ENCODE measurements at places on chromosomes 13 and 19.

GRCh38 chr19:41915021-41915775, 13.1 kb downstream of the ERFL start:
- DNase-seq = peak; percentile 34

DNA sequence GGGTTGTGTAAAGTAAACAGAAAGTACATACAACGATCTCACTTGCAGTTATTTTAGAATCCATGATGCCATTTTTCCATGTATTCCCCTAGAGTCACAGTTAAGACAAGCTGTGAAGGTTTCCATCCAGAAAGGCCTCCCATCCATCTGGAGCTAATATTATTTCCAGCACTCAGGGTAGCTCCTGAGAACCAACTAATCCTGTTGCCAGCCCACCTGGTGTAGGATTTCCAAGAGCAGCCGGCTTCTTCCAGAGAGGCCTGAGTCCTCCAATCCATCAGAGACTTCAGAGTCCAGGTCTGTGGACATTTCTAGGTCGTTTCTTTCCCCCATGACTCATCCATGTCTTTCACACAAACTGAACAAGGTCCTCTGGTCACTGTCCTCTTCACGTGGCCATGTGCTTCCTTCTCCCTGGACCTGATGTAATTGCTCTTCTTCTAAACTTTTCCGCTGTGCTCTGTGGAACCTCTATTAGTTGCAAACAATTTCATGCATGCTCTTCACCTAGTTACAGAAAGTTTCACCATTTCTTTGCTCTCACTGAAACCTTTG, 270.3 kb upstream of the TMTC4 start:
- DNase-seq = no peak

DNA sequence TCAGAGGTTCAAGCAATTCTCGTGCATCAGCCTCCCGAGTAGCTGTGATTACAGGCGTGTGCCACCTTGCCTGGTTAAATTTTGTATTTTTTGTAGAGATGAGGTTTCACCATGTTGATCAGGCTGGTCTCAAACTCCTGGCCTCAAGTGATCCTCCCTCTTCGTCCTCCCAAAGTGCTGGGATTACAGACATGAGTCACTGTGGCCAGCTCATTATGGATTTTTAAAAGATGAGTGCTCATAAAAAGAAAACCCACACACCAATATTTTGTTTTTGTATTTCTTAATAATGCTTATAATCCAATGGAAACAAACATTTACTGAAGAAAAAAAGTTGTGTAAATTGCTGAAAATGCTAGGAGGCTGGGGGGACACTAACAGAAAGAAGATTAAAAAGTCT, 5.0 kb upstream of the MICU2 start:
- no peak for DNase-seq

DNA sequence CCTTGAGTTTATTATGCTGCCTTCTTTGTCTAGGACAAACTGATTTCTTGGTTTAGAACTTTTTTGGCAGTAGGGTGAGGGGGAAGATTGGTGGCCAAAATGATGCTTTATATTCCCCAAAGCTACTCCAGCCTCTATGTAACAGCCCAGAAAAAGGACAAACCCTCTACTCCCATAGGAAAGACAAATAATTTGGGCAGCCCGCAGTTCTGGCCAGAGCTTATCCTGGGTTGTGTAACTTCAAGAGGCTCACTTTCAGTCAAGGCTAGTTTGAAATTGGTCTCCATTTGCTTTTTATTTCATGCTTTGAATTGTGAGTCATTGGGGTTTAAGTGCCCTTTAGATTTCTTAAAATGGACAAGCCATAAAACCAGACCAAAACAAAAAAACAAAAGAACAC, 142.3 kb downstream of the OLFM4 start:
- DNase-seq = no peak

DNA sequence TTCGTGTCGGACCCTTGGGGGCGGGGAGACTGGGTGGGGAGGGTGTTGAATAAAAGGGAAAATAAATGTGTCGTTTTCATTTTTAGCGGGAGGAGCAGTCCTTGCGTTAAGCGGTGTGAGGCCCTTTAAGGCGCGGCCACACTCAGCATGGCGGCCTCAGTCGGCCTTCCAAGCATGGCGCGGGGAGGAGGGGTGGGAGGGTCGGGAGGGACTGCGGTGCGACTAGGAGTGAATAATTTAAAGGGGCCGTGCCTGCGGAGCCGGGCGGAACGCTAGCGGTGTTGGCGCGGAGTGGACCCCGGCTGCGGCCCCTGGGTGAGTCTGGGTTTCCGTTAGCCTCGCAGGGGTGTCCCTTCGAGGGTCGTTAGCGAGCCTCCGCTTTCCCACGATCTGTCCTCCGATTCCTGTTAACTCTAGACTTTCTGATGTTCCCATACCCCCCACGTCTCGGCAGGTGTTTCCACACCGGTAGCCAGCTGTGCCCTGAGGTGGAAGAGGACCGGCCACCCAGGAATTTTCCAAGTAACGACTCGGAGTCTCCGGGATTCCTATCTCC, 1.5 kb upstream of the PNPLA6 start:
- peak; percentile 87 for DNase-seq

DNA sequence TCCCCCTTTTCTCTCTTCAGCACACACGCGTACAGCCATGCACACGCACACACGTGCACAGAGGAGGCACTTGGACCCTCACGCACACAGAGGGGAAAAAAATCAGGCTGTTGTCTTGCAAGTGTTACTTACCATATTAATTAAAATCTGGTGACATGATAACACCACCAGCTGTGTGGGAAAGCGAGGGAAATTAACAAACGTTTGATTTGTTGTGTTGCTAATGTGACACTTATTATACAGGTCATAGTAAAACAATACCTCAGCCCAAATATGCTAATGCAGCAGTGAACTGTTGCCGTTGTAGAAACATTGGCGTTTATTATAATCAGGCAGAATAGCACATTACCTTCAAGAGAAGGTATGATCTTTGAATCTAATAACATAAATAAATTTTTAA, 211.7 kb downstream of the TEX29 start:
- no peak for DNase-seq

DNA sequence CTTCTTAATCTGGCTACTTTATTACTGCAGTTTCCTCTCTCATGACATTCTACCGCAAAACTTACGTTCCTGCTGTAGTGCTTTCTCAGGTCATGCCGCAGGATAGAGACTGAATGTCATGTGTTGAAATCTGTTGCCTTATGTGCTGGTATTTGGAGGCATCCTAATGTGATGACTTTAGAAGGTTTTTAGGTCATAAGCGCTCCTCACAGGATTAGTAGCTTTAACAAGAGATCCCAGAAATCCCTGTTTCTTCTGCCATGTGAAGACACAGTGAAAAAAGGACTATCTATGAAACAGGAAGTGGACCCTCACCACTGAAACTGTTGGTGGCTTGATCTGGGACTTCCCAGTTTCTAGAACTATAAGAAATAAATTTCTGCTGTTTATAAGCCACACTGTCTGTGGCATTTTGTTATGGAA, 209.3 kb downstream of the LACC1 start:
- no peak for DNase-seq

DNA sequence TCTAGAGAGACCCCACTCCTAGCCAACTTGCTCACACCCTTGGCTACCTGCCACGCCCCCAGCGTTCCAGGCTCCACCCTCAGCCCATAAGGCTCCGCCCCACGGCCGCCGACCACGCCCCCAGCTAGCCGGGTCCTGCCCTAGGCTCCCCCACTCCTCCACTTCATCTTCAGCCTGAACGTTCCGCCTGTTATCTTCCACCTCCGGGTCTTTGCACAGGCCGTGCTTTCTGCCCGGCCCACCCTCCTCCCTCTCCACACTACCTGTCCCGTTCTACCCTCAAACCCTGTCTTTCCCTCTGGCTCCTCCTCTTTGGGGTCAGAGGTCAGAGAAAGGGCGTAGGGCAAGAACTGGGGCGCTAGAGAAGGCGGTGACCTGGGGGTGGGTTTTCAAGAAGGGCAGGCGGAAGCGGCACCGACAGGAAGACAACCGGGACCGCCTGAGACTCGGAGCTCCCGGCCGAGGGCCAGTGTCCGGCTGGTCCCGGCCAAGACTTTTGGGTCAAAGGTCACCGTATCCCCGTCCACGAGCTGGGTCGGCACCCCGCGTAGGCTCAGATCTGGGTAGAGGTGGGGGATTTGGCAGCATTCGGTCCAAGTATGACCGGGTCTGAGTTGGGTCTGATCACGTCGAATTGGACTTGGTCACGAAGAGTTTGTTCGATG, 2.2 kb downstream of the PDE4C start:
- peak; percentile 42 for DNase-seq

GRCh38 chr19:40280608-40281221, 4.4 kb downstream of the AKT2 start:
- DNase-seq = no peak

- DNase-seq = no peak
Measured at GRCh38 chr13:75469047-75469446, 12.9 kb downstream of the TBC1D4 start.

DNA sequence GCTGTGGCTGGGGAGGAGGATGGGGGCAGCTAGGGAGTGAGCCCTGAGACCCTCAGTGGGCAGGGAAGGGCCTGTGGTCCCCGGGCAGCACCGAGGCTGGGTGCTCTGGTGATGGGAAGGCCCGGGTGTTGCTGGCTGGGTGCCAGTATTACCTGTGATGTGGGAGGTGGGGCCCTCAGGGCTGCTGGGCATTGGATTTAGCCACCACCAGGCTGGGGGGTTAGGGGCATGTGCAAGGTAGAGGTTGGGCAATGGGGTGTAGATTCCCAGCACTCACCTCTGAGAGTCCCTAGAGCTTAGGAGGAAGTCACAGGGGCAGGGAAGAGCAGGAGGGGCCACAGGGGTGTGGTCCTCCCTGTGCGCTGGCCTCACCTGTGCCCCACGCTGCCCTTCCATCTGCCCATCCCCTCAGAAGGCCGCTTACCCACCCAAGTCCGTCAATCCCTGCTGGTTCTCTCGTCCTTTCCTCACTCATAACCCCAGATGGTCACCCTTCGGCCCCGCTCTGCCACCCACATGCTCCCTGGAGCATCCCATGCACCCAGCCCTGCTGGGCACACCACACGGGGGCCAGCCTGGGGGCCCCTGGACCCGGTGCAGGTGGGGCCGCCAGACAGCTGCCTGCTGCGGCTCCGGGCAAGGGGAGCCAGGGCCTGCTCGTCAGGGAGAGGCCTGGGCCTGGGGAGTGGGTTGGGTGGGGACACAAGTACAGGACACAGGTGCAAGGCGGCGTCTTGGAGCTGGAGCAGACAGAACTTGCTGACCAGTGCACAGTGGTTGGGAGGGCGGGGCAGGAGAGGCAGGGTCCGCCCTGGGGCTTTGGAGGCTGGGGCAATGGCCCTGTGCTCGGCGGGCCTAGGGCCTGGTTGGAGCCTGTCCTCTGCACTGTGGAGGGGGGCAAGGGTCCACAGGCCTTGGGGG, 12.5 kb downstream of the EPN1 start:
- no peak for DNase-seq

- no peak for DNase-seq
Measured at GRCh38 chr19:41619018-41619556, 7.8 kb downstream of the CEACAM4 start.

DNA sequence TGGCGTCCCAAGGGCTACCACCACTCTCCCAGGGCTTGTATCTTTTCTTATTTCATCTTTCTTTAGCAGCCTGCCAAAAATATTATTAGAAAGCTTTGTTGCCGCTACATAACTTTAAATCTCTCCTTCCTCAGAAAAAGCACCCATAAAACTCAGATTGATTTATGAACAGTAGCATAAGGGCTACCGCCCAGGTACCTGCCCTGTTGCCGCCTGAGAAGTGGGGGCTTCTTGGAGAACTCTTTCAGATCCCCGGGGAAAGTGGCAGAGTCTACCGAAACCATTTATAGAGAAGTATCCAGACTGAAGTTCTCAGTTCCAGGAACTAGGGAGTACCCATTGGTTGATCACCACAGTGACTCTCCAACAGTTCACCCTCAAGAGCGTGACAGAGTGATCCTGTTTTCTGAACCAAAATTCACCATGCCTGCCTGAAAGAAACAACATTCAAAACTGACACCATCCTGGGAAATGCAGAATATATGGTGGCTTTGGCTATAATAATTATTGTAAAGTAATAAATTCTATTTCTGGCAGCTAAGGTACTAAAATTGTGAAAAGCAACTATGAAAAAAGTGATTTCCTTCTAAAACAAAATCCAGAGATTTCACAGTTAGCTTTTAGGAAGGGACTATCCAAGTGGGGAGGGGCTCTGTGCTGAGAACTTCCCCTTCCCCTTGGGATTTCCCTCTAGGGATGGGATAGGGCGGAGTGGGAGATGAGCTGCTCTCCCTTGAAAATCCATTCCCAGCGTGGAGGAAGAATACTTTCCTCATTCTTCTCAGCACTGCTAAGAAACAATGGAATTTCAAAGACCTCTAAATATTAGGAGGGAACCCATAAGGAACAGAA, 877 bp upstream of the N4BP2L1 start:
- DNase-seq = no peak

- DNase-seq = no peak
Measured at GRCh38 chr13:23986619-23987018, 89.3 kb upstream of the C1QTNF9B start.

DNA sequence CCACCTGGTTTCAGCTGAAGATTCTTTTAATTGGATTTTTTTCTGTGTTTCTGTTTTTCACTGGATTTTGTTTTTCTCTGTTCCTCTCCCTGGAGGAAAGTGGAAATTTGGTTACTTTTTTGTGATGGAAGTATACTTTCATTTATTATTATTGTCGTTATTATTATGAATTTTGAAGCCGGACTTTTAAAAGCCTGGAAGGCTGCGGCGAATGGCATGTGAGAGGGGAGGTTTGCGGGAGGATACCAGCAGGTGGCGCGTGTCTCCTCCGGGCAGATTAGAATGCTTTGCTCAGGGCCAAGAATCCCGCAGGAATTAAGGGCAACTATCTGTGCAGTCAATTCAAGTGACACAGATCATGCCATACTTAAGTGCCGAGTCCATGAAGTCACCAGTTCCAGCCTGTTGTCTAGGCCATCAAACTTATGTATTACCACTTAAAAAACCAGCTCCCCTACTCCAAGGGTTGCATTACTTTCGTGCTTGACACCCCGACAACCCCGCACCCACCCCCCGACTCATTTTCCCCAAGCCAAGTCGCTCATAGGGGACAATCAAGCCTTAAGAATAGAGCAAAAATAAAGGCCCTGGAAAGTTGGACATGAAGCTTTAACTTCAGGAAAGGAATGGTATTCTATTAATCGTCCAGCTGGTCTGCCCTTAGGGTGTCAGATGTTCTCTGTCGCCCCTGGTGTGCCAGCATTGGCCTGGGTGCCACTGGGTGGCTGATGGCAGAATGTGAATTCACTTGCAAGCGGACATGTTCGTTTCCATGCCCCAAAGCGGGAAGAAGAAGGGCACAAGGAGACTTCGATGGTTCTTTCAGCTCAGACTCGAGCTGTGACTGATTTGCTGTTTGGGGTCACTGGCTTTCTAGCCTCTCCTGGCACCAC, 1.3 kb upstream of the LRCH1 start:
- peak; percentile 72 for DNase-seq

- DNase-seq = no peak
Measured at GRCh38 chr19:35041548-35042055, at the start of gene HPN. Gene HPN, plus strand, starts transcription at chr19:35041721. Its CDS starts 786 bp downstream, at chr19:35042507.
